ENCODE measurements at places on chromosomes 7 and 10. TPM values are rescaled to one million over a fixed set of nuclear protein-coding genes. Genes with fewer than 3 reads are reported as not detected.

DNA sequence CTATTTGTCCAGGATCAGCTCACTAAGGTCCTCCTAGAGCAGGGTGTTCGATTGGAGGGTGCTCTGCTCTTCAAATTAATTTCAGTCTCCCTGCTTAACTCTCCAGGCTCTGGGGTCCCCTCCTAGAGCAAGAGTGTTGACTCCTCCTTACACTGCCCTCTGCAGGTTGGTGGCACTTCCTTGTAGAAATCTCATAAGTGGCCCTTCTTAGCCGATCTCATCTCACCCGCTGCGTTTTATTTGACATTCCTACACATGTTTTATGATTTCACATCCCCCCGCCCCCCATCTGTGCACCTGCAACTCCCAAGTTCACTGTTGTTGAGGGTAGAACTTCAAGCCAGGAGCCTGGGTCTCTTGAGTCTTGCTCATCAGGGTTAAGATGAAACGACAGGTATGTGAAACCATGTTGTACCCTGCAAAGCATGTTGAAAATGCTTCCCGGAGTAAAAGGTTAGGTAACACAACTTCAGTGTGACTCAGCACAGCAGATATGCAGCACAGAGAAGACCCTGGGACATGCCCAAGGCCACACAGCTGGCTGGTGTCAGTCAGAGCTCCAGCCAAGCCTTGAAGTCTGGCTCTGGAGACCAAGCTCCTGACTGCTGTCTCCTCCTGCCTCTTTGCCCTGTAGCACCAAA lies 171.2 kb downstream of the PRKAG2 start:
- no peak for DNase-seq

The TMEM196 gene
- not detected for total RNA-seq

DNA sequence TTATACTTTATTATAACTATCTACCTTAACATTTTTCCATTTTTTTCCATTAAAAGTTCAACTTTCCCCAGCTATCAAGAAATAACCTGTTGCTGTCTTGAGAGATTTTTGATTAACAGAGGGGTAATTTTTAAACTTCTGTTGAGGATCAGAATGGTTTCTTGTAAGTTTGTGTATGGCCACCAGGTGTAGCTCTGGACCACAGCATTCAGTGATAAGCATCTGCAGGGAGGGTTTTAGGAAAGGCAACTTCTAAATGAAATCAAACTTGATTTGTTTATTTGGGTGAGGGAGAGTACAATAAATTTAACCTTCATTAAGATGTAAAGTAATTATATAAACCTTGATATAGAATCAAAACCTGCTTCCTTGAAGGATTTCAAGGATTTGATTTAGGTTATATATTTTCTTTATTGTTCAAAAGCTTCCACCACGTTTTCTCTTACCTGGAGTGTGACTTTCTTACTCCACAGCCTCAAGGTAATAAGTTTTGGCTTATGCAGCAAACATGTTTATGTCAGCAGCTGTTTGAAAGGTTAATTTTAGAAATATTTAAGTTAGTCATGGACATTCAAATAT lies 153.3 kb downstream of the STK31 start:
- DNase-seq = peak; percentile 4

DNA sequence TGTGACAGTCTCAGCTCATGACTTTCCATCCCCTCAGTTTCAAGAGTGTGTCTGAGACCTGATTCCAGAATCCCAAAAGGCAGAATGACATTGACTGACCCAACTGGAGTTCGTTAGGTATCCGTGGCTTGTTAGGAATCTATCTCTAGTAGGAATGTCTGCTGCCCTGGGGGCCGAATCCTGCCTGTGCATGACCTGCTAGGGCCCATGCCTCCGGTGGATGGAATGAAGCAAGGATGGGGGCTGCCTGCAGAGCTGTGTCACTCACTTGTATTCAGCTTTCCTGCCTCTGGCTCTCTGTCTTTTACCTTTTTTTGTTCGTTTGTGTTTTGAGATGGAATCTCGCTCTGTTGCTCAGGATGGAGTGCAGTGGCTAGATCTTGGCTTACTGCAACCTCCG lies 129.5 kb downstream of the SDK1 start:
- DNase-seq = no peak

The ICA1 gene
- 2.1 TPM for total RNA-seq

The SOSTDC1 gene
- 0.26 TPM for total RNA-seq

- no peak for DNase-seq
Measured at GRCh38 chr7:70935311-70935710, 196.6 kb upstream of the GALNT17 start.

DNA sequence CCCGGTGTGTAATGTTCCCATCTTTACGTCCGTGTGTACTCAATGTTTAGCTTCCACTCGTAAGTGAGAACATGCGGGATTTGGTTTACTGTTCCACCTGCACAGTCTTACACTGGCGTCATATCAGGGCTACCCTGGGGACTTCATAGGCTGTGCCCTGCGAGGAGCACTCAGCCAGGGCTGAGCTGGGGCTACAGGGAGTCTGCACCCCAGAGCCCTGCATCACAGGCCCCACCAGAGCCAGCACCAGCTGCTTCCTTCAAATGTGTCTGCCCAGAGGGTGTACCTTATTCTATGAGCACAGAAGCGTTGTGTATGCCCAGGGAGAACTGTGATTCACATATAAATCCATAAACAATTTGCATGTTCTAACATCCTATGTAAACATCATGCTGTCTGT lies 277.1 kb downstream of the TCERG1L start:
- no peak for DNase-seq

DNA sequence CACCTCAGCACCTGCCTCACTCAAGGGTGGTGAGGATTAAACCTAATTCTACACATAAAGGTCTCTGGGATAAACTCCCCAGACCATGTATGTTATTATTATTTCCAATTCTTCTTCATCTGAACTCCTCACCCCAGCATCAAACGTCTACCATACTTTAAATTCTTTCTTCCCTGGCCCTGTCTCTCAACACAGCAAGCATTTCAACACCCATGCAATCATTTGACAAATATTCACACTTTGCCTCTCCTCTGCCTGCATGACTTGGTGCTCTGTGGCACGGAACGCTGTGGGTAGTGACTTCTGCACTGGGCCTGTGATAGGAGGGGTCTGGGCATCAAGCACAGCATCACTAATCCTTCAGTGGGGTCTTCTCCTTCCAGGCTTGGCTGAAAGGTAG lies 490.8 kb downstream of the TNS3 start:
- peak; percentile 31 for DNase-seq

The NRP1 gene
- total RNA-seq = 18.1 TPM

GRCh38 chr7:47094462-47094861 lies 487.4 kb downstream of the TNS3 start:
- no peak for DNase-seq

DNA sequence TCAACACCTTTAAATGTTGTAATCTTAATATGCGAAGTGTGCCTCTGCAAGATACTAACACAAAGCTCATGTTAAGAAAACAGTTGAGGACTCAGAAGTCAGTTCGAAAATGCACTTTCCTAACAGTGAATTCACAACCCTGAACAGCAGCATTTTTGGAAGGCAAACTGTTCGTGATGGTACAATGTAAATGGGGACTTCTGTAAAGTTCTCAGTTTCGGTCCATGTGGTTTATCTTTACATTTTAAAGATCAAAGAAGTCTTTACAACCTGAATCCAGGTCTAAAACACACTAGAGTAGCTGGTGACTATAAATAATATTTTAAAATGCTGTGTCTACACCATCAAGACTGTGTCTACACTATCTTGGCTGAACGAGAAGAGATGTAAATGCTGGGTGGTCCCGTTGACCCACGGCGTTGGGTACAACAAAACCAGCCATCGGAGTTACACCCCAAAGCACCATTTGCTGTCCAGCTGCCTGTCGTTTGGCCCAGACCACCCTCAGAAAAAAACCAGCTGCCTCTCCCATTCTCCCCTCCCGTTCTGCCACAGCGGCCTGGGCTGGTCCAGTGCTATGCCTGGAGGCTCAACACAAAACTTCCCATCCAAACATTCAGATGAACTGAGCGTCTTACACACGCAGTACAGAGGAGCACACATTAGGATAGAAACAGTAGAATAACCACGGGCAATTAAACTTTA lies 42.9 kb downstream of the MKI67 start:
- no peak for DNase-seq

The TMEM213 gene
- total RNA-seq = not detected

DNA sequence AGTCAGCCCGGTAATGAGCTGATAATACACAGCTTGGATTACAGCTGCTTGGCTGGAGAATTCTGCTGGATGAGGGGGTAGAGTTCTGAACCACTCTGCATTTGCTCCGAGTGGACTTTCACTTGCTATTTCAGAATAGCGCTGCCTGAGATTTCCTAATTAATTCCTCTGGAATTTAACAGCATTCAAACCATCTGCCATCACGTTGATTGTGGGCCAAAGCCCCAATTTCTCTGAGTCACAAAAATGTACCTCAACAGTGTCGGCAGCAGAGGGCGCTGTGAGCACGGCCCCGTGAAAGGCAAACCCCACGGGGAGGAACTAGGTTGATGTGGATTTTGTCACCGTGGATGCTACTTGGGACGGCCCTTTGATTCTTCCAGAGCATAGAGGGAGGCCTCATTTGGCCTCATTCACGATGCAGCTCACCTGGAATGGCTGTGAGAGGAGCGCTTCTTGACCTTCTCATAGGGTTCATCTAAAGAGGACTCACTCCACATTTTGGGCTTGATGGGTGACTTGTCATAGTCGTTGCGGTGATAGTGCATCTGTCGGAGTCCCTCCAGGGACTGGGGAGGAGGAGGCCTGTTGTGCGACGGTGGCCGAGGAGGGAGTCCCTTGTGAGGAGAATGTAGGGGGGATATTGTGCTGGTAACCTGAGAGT lies 73.3 kb downstream of the PRPF18 start:
- peak; percentile 43 for DNase-seq

The CYP2C9 gene
- total RNA-seq = not detected

- no peak for DNase-seq
Measured at GRCh38 chr10:114279289-114279688, 40.2 kb downstream of the VWA2 start.

GRCh38 chr7:18399436-18400235 lies 95.9 kb upstream of the HDAC9 start:
- DNase-seq = no peak

- peak; percentile 30 for DNase-seq
Measured at GRCh38 chr10:103265717-103266329, 11.1 kb upstream of the INA start.

DNA sequence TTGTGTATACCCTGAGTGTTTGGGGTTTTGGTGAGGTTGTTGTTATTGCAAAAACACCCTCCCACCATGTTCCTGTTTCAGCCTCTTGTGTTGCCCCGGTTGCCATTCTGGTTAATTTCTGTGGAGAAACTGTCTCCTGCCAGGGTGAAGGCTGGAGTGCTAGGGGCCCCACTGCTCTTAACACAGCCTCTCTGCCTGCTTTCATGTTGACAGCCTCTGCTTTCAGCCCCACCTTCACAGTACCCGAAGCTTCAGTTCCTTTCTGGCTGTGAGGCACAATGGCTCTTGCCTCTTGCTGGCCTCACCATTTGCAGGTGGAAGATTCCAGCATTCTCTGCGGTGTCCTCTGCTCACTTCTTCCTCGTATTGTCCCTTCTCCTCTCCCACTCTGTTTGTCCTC lies 19.2 kb downstream of the SLC18A2 start:
- DNase-seq = no peak

The DKK1 gene
- total RNA-seq = 8.6 TPM

- DNase-seq = no peak
Measured at GRCh38 chr10:129472696-129473555, 5.9 kb downstream of the MGMT start.

The FGF8 gene
- total RNA-seq = not detected

The CALML5 gene
- total RNA-seq = not detected

The PRRT4 gene
- total RNA-seq = 0.91 TPM

DNA sequence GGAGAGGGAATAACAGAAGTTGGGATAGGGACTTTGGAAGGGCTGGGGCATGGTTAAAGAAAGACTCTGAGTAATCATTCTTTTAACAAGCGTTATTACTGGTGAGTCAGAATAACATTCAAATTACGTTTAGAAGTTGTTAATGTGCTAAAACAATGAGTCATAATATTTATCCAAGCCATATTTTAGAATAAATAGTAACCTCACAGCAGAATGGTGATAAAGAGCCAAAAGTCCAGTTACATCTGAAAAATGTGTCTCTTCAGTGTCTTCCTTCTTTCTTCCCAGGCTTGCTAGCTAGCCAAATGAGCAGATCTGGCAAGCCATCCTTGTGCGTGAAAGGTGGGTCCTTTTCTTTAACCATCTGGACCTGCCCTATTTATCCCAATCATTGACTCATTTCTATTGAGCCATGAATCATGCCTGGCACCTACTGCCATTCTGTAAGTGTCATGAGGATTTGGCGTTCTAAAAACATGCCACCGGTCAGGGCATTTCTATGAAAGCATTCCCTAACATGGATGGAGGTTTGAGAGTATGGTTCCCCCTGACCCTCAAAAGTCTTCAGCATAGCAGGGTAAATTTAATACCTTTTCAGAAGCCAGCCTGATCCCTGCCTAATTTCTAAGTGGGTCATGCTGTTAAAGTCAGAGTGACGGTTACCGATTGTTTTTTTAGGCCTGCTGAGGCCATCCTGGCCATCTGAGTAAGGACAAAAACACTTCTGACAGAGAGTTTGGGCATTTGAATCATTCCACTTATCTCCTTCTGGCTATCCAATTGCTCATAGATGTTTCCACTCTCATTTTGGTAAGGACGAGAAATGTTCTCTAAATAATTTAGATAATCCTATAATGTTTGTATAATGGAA lies 26.9 kb downstream of the MYPN start:
- peak; percentile 87 for DNase-seq

The ZNF727 gene
- total RNA-seq = not detected

GRCh38 chr10:44008270-44008916 lies 359.7 kb upstream of the ZNF32 start:
- DNase-seq = peak; percentile 92

DNA sequence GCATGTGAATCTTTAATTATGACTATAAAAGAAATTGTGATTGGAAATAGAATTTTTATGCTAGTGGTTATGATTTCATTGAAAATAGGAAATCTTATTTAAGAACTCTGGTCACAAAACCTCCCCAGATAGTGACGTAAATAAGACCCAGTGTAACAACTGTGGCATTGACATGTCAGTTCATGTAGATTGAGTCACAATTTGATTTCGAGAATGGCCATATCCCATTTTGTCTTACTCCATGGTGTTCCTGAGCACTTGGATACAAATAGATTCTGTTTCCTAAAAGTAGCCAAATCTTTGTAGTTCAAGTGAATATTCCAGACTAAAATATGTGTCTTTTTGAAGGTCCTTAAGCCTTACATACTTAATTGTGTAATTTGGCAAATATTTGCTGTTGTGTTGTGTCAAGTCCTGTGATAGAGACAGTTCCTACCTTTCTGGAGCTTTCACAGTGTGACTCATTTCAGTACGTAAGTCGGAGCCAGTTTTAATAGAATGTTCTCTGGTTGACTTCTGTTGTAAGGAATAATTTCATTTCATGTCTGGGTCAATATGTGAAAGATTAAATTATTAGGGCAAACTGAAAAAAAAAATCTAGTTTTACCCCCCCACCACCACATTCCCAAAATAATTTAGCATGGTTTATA lies 37.1 kb upstream of the TOMM7 start:
- no peak for DNase-seq

GRCh38 chr10:69894156-69894555 lies 92.5 kb downstream of the COL13A1 start:
- DNase-seq = no peak

DNA sequence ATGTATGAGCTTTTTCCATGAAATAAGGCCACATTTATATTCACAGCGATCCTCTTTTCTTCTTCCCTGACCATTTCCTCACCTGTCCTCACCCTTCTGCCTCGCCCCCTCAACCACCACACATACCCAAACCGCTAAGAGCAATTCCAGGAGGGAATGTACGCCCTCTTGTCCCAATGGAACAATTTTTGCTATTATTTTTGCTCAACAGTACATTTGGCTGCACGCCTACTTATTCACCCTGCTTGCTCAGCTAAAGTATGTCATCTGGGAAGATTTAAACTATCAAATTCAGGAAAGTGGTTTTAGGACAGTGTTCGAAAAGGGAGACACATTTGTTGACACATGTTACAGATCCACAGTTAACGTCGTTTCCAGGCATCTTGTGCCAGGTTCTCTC lies 252.7 kb downstream of the NEBL start:
- DNase-seq = no peak

Measured in Caki2 (cell line).